ENCODE measurements at places on chromosomes 7 and 10.

GRCh38 chr7:114973147-114973546, 51.3 kb downstream of the MDFIC start:
- DNase-seq = no peak

DNA sequence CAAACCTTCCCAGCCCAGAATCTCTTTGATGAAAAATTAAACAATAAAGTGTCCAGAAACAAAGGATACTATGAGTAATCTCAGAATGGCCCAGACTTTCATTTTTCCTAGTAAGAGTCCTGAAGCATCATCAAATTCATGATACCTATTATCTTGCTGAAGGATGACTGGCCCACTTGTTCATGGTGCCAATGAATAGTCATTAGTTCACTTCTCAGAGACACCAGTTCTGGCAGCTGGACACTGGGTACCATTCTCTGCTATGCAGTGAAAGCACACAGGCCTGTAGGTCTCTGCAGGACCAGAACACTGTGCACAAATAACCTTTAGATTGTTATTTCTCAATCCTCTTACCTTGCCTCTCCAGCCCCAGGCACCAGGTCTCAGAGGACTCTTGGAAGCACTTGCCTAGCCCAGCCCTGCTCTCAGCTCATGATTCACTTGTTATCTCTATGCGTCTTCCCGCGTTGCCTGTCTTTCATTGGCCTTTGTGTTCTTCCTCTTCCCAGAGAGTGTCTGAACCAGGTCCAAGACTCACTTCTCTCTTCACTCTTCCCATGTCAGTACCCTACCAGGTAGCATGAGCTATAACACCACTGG, 98.1 kb upstream of the AGBL3 start:
- no peak for DNase-seq

DNA sequence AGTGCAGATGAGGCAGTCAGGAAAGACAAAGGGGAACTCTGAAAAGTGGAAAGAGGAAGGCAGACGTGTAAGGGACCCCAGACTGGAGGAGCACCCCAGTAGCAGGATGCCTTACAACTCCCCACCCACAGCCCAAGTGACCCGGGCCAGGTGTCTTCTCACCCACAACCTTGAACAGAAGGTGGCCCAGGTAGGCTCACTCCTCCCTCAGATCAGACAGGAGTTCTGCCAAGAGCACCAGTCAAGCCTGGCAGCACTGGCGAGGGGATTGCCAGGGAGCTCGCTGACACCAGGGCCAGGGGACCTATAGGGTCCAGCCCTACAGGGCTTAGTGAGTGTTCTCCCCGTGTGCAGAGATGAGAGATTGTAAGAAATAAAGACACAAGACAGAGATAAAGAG, 27.1 kb upstream of the LMBR1 start:
- no peak for DNase-seq

- DNase-seq = no peak
These were observed 13.2 kb upstream of the TAS2R60 start for GRCh38 chr7:143429770-143430698.

GRCh38 chr10:61452655-61453641, at the start of gene TMEM26:
TSS of gene TMEM26 (minus strand) at chr10:61453381. CDS start at chr10:61453081, 300 bp downstream.
- no peak for DNase-seq

DNA sequence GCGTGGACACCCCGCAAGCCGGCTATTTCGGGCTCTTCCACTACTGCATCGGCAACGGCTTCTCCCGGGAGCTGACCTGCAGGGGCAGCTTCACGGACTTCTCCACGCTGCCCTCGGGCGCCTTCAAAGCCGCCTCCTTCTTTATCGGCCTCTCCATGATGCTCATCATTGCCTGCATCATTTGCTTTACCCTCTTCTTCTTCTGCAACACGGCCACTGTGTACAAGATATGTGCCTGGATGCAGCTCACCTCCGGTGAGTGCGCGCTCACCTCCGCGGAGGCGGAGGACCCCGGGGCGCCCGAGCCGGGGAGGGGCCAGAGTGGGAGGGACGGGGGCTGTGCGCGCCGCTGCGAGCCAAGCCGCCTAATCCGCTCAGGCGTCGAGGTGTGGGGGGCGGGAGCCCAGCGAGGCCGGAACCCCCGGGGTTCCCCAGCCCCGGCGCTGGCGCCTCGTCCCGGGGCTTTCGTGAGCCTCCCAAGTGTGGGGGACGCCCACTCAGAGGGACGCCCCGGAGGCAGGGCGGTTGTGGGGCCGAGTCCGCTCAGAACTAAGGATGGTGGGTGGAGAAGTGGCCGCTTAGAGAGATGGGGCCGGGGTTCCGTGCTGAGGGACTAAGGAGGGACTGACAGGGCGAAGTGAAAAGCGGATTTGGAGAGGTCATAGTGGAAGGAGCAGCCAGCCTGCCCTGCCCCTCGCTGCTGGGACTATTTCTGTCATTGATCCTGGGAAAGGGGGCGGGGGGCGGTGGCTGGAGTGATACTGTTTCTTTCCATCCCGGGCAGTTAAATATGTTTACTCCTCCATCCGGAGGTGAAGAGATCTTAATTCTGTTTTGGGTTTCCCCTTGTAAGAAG, 795 bp downstream of the LHFPL3 start:
- DNase-seq = no peak

DNA sequence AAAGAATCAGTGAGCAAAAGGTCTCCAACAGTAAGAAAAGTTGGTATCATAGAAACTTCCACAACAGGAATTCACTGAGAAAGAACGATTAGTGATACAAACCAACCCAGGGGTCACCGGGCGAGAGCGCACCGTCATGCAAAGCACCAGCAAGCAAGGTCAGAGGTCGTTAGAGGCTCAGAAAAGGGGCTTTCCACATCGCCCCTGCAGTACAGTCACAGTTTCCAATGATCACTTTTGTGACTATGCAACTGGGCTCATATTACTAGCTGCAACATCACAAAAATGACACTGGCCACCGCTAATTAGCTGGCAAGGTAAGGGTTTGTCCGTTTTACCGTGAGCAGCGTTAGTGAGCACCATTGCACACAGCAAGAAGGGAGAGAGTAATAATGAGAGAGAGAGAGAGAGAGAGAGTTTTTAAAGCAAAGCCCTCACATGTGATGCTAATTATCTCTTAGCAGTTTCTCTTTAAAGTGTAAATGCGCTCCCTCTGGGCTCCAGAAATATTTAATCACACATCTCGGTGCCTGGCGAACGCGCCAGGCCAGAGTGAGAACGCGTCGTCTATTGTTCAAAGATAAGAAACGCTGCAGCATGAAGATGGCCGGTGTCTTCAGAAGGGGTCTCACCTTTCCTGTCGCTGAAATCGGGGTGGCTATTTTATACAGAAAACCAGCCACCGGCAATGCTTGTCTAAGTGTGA, 237.5 kb downstream of the DNAJB6 start:
- DNase-seq = peak; percentile 16

GRCh38 chr10:97914837-97915211, 65.2 kb downstream of the GOLGA7B start:
- peak; percentile 79 for DNase-seq

- DNase-seq = no peak
These were observed 362.3 kb upstream of the PLXDC2 start for GRCh38 chr10:19453967-19454366.

DNA sequence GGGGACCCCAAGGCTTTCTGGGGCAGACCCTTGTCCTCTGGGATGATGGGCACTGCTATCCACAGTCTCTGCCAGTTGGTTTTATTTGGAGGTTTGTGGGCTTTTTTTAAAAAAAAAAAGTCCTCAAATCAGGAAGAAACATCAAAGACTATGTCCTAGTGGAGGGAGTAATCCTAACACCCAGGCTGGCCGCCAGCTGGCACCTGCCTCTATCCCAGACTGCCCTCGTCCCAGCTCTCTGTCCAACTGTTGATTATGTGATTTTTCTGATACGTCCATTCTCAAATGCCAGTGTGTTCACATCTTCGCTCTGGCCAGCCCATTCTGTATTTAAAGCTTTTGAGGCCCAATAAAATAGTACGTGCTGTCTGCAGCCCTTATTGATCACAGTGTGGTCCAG, 61.0 kb upstream of the LRRC4 start:
- no peak for DNase-seq

DNA sequence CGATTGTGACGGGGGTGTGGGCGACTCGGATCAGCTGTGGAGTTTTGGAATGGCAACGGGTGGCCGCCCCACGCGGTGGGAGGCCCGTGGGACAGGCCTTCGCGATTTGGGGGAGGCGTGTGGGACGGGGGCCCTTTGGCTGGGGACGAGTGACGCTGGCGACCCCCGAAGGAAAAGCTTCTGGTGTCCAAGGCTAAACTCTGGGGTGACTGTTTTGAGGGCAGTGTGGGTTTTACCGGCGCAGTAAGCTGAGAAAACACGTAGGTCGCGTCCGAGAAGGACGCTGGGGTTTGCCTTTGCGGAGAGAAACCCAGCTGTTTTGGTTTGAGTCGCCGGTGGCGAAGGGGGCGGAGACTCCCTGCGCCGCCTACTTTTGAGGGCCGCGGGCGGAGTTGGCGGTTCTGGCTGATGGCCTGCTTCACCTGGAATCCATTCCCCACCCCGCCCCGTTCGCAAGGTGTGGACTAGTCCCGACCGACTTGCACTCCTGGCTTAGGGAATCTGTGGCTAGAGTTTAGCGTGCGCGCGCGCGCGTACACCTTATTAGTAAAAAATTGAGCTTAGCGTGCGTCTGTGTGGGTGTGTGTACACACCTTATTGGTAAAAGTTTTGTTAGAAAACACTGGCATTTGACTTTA, 606 bp downstream of the TAX1BP1 start:
- DNase-seq = peak; percentile 90

GRCh38 chr7:140390466-140391190, 7.7 kb downstream of the SLC37A3 start:
- DNase-seq = peak; percentile 63

DNA sequence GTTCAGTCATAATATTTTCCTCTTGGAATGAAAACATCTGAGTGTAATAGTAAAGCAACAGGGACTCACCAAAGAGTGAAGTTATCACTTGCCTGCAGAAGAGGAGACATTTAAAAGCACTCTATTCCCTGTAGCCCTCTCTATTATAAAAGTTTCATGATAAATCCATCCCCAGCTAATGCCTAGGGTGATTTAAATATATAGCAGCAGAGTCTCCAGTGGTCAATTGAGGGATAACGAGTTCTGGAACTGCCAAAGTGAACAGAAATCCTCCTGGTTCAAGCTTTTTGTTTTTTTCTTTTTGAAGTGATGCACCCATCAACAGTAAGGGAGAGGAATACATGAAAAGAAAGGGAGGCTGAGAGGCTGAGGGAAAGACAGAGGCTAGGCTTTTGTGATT, 87.3 kb downstream of the EVX1 start:
- no peak for DNase-seq

- no peak for DNase-seq
These were observed 20.6 kb upstream of the ADAMTS14 start for GRCh38 chr10:70651661-70652060.

- peak; percentile 44 for DNase-seq
These were observed 46.3 kb upstream of the RNF216 start for GRCh38 chr7:5827755-5828154.

GRCh38 chr10:8616166-8616565, 561.7 kb downstream of the GATA3 start:
- DNase-seq = no peak

DNA sequence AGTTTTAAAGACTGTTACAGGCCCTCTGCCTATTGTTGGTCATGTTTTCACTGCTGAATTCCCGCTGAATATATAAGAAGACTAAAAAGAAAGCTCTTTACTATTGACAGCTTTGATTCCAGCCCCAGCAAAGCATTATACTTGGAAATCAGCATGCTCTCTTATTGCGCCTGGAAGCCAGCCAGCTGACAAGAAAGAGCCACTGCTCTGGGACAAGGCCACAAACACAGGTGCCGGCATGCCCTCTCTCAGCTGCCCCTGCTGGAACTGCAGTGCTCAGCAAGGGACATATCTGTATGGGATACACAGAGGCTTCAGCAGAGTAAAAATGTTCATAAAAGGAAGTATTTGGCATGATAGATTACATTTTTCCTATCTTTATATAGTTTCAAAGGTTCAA, 523.9 kb downstream of the ADRA2A start:
- no peak for DNase-seq

- DNase-seq = no peak
These were observed 378.5 kb downstream of the CCSER2 start for GRCh38 chr10:84706875-84707274.

Measured in activated CD4-positive, alpha-beta T cell treated with anti-CD3 and anti-CD28 coated beads, Interleukin-2, amount 50 U/mL, for 16 hours (primary cell).